Muscle of arm (tissue), 14 donors: ENCODE measurements at places on chromosomes 11 and 22. TPM values are rescaled to one million over a fixed set of nuclear protein-coding genes. Genes with fewer than 3 reads are reported as not detected.

GRCh38 chr11:122670131-122670530, 14.6 kb downstream of the UBASH3B start:
- DNase-seq: no peak

- DNase-seq: no peak
Observed at GRCh38 chr11:995752-996420, 40.6 kb downstream of the MUC6 start.

DNA sequence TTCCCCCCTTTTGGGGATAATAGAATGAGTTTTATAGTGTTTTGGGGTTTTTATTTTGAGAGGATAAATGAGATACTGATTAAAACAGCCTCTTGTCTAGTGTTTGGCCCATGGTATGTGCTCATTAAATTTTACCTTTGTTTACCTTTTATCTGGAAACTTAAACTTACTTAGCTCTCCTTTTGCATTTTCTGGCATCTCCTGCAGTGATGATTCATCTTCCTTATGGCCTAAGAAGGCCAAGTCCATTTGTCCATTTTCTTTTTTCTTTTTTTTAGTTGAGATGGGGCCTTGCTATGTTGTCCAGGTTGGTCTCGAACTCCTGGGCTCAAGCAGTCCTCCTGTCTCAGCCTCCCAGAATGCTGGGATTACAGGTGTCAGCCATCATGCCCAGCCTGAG, 156.3 kb downstream of the COMMD9 start:
- DNase-seq: no peak

DNA sequence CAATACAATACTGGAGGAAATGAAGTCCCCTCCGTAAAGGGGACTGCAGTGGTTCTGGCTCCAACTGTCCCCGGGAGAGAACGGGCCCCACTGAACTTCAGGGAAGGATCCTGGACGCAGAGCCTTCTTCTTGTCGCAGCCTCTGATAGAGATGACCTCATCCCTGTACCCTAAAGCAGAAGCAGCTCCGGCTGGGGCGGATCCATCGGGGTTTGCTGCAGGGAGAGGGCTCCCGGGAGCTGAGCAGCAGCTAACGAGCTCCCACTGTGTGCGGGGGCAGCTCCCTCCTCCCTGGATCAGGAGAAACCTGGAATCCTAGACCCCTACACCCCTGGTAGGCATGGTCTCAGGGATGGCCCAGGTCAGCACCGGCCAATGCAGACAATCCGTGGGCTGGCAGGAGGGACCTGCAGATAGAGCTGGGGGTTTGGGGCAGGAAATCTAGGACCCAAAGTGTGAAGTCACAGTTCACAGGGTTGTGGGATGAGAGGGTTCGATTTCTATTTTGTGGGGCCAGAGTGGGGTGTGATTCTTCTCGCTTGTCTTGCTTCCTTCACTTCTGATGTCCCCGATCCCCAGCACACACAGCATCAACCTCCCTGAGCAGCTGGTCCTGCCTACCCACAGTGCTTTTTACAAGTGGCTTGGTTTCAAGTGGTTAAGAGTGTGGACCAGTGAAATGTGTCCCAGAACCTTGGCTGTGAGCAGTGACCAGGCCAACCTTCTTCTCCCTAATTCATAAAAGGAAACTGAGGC, 12.9 kb downstream of the KIAA0930 start:
- DNase-seq: no peak

GRCh38 chr11:57680552-57680874, 12.6 kb downstream of the ZDHHC5 start:
- DNase-seq: no peak

GRCh38 chr22:19759427-19760057, 1.0 kb upstream of the TBX1 start:
- DNase-seq: no peak

DNA sequence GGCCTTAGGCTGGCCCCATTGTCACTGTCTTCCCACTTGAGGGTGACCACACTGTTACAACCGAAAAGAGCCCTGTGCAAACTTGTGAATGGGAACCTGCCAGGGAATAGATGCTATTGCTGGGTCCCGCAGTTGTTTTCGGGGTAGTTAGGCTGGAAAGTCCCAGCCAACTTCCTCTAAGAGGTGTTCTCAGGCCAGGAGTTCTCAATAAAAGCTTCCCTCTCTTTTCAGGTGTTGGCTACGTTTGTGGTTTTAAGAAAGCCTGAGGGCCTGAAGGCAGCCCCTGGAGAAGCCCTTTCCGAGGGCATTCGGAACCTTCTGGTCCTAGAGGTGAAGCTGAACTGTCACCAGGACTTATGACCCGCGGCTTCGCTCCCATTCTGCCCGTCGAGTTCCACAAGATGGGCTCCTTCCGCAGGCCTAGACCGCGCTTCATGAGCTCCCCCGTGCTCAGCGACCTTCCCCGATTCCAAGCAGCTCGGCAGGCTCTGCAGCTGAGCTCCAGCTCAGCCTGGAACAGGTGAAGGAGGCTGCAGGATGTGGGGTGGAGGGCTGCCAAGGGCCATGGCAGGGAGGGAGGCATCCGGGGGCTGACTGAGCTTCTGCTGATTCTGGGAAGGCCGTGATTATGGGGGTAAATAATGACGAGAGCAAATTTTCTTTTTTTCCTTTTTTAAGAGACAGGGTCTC, 104.8 kb downstream of the PRR5L start:
- no peak for DNase-seq

DNA sequence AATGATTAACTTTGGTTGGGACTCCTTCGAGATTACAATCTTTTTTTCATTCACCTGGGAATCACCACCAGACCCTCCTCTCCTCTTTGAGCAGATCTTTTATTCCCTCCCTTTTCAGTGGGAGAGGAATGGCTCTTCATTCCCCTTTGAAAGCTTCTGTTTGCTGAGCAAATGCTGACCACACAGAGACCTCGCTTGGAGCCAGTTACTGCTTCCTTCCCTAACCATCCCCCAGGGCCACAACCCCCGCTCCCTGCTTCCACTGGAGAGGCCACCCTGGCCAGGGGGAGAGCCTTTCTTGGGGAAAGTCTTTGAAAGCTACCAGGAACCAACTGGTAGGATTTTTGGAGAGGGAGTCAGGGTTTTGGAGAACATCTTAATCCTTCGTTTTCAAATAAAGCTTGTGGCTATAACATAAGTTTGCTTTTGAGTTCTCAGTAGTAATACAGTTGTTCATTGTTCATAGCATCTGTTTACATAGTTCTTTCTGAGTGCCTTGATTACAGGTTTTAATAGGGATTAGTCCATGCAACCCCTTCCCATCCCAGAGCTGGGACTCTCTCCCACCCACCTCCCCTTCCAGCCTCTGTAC, 138.4 kb downstream of the DBX1 start:
- DNase-seq: no peak

DNA sequence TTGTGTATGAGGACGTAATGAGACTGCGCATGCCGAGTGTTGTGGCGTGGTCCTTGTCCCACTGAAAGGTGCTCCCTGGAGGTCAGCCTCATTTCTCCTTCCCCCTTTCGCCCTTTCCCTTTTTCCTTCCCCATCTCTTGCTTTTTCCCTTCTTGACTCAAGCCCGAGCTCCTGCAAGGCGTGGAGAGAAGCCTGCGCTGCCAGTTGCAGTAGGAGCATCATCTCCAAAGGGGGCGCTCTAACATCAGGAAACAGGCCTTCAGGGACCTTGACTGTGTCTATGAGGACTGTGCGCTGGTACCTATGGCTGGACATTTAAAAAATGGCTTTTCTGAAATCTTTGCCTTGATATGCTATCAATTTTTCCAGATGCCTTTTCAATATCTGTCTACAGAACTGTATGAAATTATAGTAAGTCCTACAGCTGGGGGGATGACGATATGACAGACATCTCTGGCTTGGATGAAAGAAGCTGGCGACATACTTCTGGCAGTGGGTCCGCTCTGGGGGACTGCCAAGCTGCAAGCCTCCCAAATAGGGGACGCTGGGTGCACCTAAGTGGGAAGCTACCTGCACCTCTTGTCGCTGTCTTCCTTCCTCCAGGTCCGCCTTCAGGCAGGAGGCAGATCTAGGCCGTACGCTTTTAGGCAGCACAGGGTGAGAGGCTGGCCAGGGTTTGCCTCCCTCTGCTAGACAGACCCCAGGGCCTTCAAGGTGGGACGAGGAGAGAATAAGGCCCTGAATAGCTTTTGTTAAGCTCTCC, 96.5 kb downstream of the NXPE2 start:
- peak; percentile 61 for DNase-seq

- DNase-seq: no peak
Observed at GRCh38 chr22:30955153-30955552, 13.4 kb downstream of the MORC2 start.

GRCh38 chr22:33209930-33210784, 152.0 kb upstream of the SYN3 start:
- DNase-seq: peak; percentile 17

DNA sequence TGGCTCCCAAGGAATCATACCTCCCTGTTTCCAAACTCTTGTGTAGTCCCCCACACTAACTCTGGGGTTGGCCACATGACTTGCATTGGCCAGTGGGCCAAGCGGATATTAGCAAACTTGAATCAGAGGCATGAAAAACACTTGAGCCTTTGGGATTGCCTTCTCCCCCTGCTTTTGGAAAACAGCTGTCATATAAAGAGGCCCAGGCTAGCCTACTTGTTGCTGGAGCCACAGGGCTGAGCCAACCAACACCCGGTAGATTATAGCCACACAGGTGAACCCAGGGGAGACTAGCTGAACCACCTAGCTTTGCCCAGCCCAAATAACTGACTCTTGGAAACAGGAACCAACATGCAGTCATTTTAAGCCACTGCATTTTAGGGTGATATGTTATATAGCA, 354.8 kb downstream of the TENM4 start:
- no peak for DNase-seq

DNA sequence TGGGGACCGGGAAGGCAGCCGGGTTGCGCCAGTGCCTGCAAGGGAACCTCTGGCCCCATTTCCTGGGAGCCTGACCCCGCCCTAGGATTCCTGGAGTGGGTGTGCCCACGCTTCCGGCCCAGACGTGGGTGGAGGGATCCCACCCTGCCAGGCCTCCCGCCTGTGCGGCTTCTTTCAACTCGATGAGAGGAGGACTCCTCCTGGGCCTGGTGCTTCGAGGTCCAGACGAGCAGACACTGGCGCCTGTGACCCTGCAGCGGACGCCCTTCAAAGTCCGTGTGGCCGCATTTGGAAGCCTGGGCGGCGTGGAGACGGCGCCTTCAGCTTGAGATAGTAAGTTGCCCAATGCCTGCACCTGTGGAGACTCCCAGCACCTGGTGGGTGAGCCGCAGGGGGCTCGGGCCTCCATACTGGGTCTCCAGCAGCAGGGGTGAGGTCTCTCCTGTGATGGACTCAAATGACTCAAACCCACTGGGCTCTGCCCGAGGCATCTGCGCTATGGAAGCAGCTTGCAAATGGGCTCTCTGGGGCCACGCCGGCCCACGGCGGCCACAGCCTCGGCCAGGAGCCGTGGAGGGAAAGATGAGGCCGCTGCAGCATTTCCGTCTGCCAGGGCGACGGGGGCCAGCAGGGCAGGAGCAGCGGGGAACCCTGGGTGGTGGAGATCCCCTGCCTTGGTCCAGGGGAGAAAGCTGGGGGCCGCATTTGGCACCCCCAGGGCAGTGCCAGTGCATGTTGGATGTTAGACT, 64.3 kb upstream of the PPARA start:
- DNase-seq: no peak

GRCh38 chr22:22556995-22557925, 1.8 kb downstream of the PRAME start:
- DNase-seq: no peak

DNA sequence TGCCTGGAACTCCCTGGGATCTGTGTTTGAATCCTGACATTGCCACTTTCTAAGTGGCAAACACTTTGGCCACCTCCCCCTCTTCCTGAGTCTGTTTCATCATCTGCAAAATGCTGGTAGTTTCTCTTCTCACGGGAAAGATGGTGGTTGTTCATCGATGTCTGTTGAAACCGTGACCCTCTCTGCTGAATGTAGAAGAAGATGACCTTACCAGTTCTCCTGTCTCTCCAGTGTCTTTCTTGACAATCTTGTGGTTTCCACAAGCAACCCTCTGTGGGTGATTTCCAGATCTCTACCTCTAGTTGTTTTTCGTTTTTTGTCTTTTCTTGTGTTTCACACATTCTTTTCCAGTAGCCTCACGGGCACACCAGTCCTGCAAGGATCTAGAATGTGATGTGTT, 27.5 kb downstream of the ZBTB16 start:
- DNase-seq: no peak

DNA sequence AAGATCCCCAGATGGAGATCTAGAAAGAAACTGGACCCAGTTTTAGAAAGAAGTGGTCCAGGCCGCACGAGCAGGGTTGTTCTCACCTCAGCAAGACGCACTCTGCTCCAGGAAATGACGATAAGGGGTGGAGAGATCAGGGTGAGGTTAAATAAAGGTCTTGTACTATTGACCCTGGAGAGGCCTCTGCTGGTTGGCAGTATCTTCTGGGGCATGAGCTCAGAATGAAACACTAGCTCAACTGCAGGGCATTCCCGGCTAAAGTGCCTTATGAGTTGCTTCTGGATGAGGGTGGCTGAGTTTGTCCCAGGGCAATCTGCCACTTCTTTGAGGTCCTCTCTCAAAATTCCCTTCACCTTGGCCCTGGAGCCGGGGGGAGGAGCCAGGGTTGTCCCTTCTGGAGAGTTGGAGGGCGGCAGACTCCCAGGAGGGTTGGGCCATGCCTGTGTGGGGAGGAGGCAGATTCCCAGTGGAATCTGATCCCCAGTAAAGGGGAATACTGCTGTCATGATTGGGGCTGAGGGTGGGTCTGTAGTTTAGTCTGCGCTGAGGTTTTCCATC, 10.9 kb downstream of the USP2 start:
- no peak for DNase-seq

GRCh38 chr11:76599041-76600013, 71.2 kb downstream of the LRRC32 start:
- no peak for DNase-seq

GRCh38 chr11:44529895-44530412, 35.5 kb upstream of the CD82 start:
- DNase-seq: no peak

- DNase-seq: no peak
Observed at GRCh38 chr11:76610871-76611475, 59.6 kb downstream of the LRRC32 start.

- no peak for DNase-seq
Observed at GRCh38 chr11:456533-456932, 6.5 kb downstream of the PTDSS2 start.

DNA sequence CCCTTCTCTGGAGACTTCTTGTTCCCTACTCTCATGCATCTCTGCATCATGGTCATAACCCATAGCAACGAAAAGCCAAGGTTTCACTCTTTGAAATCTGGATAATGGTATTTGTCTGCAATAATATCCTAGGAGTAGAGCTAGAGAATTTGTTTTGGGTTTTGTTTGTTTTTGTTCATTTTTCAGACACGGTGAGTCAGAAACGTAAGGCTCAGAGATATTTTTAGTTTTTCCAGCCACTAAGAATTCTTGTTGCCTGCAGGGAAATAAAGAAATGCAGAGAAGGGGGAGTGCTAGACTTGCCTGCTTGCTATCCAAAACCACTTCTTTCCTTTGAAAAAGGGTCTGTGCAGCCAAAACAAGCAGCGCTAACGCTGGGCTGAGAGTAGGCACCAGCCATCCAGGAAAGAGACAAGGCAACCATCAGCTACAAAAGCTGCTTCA, 26.0 kb downstream of the POU2AF3 start:
- no peak for DNase-seq

Gene C11orf16
- not detected for polyA plus RNA-seq

Gene PNPLA5
- not detected for polyA plus RNA-seq

Gene FREY1
- polyA plus RNA-seq: 0.57 TPM

Gene OAF
- polyA plus RNA-seq: 50.6 TPM

Gene OR4A47
- polyA plus RNA-seq: not detected

Gene OR51B4
- not detected for polyA plus RNA-seq
